NCI-H1417 treated with DMSO at 0.1 percent for 48 hours (cell line): ENCODE measurements at places on chromosomes 3 and 15.

- DNase-seq, result no peak
These were observed 238.7 kb downstream of the CHST2 start for GRCh38 chr3:143358155-143358792.

GRCh38 chr3:17330660-17331059 lies 411.8 kb downstream of the TBC1D5 start:
- no peak for DNase-seq

DNA sequence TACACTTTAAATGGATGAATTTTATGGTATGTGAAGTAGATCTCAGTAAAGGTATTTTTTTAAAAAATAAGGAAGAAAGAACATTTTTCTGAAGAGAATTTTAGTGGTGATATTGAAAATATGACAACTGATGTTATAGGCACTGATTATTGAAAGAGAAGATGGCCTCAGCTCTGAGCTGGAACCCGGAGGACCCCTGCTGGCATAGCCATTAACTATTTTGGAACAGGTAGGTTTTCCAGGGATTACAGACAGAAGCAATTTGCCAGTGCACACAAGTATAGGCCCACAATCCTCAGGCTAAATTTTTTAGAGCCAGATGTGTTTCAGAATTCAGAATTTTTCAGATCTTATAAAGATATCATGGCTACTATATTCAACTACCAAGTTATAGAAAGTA lies 315.9 kb upstream of the GPR149 start:
- no peak for DNase-seq

- DNase-seq, result no peak
These were observed 200.0 kb upstream of the CFAP20DC start for GRCh38 chr3:59249698-59250361.

GRCh38 chr3:126951561-126951960 lies 31.4 kb upstream of the PLXNA1 start:
- no peak for DNase-seq
